ENCODE measurements at places on chromosomes 2 and 18.

DNA sequence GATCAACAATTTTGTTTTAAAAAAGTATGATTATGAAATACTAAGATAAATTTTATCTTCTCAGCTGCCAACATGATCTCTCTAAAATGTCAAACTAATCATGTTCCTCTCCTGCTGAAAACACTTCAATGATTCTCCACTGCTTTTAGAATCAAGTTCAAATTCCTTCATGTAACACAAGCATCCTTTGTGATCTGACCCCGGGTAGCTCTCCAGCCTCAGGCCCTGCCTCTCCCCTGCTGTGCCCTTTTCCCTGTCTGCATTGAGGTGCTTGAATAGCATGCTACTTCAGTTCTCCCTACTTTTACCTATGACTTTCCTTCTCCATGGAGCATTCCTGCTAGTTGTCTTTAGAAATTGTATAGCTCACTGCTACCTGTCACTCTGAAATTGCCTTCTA, 274.8 kb downstream of the PDE11A start:
- no peak for DNase-seq

- no peak for DNase-seq
Observed at GRCh38 chr2:205366336-205367060, 315.8 kb upstream of the NRP2 start.

DNA sequence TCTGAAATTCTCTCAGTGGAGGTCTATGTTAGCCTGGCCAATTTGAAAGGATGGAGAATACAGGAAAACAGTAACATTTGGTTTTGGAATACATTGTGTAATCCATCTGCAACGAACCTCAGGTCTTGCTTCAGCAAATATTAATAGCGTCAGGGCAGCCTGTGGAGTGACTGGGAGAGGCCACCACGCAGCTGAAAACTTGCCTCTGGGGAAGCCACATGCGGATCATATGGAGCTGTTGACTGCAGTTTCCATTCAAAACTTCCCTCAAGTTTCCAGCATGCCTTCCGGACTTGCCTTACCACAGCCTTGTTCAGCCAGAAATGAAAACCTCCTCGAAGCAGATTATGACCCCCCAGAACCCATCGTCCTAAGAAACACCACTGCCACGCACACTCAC, 25.7 kb downstream of the BCL11A start:
- no peak for DNase-seq

DNA sequence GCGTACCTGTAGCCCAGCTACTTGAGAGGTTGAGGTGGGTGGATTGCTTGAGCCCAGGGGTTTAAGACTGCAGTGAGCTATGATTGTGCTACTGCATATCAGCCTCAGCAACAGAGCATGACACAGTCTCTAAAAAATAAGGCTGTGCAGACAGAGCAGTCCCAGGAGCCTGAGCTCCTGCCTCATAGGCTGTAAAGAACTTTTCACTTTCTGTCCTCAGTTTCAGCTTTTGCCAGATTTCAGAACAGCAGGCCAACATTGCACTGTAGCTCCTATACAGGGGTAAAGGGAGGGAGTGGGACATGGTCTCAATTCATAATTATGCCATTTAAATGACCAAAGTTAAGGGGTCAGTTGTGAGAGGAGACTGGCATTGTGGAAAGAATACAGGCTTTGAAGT, 150.6 kb downstream of the GALNT1 start:
- DNase-seq = no peak

DNA sequence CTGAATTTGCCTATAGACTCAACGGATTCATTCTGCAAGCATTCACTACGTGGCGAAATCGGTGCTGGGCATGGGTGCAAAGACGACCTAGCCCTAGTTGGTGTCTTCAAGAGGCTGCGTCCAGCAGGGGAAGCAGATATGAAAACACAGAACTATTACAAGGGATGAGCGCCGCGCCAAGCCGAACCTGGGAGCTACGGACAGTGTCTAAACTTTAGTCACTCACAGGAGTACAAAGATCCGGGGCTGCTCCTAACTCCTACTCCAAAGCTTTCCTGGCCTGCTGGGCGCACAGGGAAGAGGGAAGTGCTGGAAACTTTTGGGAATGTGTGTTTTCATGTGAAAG, 732 bp upstream of the ANXA4 start:
- DNase-seq = peak; percentile 39

DNA sequence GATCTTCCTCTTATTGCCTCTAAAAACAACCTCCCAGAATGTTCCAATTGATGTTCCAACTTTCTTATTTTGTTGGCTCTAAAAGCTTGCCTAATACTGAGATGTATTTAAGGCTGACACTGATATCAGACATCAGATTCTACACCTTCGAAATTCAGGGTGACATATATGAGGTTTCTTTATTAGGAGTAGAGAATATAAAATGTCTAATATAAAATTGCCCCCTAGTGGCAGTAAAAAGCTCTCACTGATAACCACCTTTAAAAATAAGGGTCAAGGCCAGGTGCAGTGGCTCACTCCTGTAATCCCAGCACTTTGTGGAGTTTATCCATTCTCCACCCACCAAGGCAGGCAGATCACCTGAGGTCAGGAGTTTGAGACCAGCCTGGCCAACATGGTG, 789.7 kb upstream of the SLC39A10 start:
- no peak for DNase-seq

DNA sequence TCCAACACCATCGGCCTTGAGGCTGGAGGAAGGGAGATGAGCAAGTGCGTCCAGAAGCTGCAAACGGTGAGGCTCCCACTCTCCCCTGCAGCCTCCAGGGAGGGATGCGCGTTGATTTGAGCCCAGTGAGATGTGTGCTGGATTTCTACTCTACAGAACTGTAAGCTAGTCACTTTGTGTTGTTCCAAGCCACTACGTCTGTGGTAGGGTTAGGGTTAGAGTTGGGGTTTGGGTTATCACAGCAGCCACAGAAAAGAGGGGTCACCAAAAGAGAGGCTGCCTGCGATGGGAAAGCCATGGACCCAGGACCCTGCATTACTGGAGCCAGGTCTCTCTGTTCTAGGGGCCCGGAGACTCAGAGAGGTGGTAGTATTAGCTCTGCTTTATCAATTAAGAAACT, 94.5 kb downstream of the KCNF1 start:
- DNase-seq = no peak

DNA sequence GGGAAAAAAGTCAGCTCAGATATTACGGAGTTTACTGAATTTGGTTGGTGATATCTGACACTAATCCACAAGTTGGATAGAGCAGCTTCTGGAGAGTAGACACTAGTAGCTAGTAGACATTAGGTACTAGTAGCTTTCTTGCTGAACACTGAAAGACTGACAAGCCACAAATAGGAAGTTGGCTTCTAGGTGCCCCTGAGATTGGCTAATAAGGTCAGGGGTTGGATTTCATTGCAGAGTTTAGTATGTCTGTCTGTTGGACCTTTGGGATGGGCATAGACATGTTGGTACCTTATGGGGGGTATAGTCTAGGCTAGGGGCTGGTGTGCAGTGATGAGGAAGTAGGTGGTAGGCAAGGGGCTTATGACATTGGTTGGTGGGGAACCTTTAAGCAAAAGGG, 164.9 kb upstream of the LRRTM1 start:
- DNase-seq = no peak

GRCh38 chr2:75787532-75788132, 76.9 kb upstream of the GCFC2 start:
- DNase-seq = no peak

GRCh38 chr2:64786343-64787018, 132.8 kb upstream of the SERTAD2 start:
- no peak for DNase-seq

- DNase-seq = peak; percentile 25
Observed at GRCh38 chr2:239830121-239831000, 194.8 kb downstream of the NDUFA10 start.

DNA sequence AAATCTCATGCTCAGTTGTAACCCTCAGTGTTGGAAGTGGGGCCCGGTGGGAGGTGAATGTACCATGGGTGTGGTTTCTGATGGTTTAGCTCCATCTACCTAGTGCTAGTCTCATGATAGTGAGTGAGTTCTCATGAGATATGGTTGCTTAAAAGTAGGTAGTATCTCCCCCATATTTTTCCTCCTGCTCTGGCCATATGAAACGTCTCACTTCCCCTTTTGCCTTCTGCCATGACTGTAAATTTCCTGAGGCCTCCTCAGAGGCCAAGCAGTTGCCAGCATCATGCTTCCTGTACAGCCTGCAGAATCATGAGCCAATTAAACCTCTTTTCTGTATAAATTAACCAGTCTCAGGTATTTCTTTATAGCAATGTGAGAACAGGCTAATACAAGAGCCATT, 62.8 kb upstream of the RNF152 start:
- DNase-seq = no peak

DNA sequence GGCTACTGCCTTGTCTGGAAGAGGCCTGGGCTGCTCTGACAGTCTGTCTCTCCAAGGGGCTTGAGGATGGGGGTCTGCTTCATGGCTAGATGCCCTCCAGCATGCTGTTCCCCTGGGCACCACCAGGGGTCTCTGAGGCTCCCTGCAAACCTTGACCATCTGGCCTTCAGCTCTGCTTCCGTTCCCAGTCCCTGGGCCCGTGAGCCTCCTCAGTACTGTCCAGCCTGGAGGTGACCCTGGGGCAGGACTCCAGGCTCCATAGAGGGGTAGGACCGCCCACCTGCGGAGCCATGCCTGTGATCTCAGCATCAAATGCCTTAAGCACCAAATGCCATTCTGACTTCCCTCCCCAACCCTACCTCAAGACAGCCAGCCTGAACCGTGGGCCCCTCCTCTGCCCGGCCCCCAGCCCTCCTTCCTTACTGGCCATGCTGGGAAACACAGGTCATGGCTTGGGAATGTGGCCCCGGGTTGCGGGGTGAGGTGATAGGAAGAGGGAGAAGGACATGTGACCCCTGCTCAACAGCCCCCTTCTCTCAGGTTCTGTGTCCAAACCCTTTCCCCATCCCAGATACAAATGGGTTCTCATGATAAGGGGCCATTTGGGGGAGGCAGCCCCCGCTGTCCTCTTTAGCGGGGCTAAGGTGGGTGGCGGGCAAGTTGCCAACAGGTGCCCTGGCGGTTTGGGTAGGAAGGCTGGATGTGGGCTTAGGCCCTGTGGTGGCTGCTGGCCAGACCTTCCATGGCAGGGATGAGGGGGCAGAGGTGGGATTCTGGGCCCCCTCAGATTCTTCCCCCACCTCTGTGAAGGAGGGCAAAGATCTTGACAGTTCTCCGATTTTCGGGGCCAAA, 25.0 kb downstream of the SPEG start:
- DNase-seq = peak; percentile 58

GRCh38 chr2:31347750-31348149, 66.8 kb downstream of the XDH start:
- no peak for DNase-seq

- DNase-seq = no peak
Observed at GRCh38 chr18:50594942-50595341, 35.1 kb downstream of the MAPK4 start.

- DNase-seq = no peak
Observed at GRCh38 chr2:197274937-197275336, 35.6 kb downstream of the ANKRD44 start.

DNA sequence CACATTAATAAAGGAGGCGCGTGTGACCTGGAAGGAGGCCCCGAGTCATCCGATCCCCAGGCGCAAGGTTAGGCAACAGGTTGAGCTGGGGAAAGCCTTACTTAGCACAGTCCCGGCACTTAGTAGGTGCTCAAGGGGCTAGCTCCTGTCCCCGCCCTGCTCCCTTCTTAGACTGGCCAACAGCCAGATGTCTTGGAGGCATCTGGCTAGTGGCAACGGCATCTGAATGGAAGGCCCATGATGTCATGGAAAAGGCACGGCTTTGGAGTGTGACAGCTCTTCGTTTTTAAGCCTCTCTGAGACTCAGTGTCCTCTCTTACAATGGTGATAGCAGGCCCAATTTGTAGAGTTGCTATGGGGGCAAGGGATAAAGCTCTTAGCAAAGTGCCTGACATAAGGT, 258.3 kb downstream of the CYRIA start:
- DNase-seq = no peak

DNA sequence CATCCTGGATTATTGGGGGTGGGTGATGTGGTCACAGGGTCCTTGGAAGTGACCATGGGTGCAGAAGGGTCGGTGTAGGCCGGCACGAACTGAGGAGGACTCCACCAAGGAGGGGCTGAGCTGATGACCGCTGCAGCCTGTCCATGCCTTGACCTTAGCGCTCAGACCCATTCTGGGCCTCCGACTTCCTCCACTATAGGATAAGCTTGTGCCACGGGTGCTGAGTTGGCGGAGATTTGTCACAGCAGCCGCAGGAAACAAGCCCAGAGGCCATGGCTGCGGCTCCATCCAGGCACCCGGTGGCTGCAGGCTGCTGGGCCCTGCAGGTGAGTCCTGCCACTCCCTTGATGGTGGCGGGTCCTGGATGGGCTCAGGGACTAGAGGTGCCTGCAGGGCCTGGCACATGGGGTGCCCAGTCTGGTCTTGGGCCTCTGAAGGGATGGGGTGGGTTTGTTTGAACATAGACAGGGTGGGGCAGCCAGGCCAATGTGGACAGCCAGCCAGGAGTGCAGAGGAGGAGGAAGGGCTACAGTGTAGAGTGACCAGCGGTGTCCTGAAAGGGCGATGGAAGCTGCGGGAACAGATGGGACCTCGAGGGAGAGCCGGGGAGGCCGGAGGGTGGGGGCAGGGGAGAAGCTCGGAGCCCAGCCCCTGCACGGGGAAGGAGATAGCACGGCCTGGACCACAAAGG, 84.8 kb downstream of the SEPTIN10 start:
- no peak for DNase-seq

GRCh38 chr2:64880193-64880951, 108.8 kb upstream of the SLC1A4 start:
- no peak for DNase-seq

DNA sequence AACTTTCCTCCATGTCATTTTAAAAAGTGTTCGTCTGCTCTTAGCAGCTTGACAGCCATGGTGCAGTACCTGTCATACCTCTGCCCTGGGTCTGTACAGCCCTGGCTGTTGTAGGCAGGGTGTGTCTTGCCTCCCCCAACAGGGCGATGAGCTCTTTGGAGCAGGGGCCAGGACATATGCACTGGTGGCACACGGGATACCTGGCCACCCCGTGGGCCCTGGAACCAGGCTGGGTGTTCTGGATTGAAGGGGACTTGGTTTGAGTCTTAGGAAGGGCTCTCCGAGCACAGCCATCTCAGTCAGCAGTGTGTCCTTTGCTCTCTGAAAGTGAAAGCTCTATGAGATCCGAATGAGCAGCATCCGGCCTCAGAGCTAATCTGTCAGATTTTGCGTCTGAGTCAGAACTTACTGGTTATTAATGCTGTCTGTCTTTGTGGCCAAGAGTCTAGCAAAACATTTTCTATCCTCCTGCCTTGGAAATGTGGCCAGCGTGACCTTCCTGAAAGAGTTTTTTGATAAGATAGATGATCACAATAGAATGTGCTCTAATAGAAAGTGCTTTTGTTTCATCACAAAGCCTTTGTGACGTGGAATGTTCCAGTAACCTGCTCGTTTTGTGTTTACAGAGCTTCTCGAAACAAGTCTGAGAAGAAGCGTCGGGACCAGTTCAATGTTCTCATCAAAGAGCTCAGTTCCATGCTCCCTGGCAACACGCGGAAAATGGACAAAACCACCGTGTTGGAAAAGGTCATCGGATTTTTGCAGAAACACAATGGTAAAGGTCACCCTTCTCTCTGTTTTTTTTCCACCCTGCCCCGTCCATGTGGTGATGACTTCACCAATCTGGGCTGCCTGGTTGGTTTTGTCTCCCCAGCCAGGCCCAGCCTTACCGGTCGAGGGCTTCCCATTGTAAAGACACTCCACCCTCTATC, 77.3 kb upstream of the RPL31 start:
- no peak for DNase-seq

- no peak for DNase-seq
Observed at GRCh38 chr2:101264360-101264939, 11.8 kb downstream of the CNOT11 start.

- no peak for DNase-seq
Observed at GRCh38 chr2:10901160-10901939, 10.4 kb upstream of the KCNF1 start.

Data from activated CD4-positive, CD25-positive, alpha-beta regulatory T cell treated with anti-CD3 and anti-CD28 coated beads, Interleukin-2, amount 50 U/mL, for 72 hours (primary cell).